ENCODE measurements at places on chromosomes 7 and 10.

DNA sequence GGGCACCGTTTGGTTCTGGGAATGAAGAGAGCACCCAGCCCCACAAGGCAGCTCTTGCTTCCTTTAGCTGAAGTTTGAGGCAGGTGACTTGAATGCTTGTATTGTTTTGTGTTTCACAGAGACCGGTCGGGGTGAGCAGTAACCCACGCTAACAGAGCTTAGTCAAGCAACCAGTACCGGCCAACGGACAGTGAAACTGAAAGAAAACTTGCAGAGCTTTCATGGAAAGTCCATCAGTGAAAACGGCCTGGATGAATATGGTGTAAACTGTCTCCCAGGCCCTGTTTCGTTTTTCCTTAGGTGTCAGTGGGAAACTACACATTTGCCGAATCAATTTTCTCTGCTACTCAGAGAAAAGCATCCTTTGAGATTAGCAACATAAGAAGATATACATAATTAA is 101.1 kb downstream of the LYZL1 start:
- no peak for DNase-seq

DNA sequence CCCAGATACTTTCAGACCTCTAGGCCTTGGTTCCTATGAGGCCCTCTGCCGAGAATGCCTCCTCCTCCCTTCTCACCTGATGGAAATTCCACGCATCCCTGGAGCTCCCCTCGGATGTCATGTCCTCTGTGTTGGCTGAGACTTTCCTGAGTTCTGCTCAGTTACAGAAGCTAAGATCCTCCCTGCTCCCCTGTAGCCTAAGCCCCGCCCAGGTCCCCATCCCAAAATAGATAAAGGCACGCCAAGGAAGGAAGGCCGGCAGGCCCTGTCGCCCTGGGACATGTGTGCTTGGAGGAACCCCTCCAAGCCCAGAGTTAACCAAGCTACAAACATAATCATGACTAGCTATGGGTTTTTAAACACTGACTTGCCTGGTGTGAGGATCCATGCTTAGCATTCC is 123.5 kb downstream of the SORBS1 start:
- no peak for DNase-seq

GRCh38 chr7:73391396-73391795 is 42.2 kb upstream of the FZD9 start:
- no peak for DNase-seq

DNA sequence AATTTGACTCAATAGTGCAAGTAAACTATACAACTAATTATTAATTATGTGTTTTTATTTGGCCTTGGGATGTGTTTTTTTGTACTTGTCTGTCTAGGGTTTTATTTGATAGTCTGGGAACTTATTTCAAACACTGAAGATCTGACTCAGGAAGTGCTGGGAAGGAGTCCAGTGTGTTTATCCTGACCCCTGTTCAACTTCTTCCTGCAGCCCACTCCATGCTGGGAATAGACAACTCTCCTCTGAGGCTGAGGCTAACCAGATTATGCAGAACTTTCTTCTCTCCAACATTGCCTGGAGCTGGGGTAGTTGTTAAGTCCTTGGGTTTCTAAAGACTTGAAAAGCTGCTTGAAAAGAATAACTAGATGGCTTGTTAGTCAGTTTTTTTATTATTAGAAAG is 6.9 kb downstream of the CISD1 start:
- peak; percentile 66 for DNase-seq

DNA sequence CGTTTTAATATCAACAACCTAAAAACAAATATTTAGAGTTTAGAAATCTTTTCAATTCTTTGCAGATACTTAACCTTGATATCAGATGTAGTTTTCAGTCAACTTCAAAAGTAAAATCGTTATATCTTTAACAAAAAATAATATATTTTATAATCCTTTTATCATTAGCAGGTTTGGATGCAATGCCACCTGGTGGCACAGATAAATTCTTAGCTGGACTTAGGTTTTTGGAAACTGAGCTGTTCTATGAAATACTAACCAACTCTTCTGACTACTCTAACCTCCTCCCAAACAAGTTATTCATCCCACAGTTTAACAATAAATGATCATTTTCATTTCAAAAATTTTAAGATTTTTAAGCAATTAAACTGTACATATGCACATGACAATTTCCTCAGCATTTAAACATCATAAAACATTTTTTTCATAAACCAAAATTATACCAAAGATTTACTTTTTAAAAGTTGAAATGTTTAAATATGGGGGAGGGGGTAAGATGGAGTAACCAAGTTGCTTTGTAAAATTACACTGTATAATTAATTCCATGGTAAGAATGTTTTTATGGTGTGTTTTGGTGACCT is 56.9 kb downstream of the HIBADH start:
- no peak for DNase-seq

- DNase-seq = no peak
Measured at GRCh38 chr10:50540826-50541122, 83.0 kb downstream of the SGMS1 start.

Measured in astrocyte of the cerebellum (primary cell).